A549 (cell line): ENCODE measurements at places on chromosomes 3 and 15.

GRCh38 chr3:29494305-29495036 is 213.6 kb downstream of the RBMS3 start:
- DNase-seq = no peak

DNA sequence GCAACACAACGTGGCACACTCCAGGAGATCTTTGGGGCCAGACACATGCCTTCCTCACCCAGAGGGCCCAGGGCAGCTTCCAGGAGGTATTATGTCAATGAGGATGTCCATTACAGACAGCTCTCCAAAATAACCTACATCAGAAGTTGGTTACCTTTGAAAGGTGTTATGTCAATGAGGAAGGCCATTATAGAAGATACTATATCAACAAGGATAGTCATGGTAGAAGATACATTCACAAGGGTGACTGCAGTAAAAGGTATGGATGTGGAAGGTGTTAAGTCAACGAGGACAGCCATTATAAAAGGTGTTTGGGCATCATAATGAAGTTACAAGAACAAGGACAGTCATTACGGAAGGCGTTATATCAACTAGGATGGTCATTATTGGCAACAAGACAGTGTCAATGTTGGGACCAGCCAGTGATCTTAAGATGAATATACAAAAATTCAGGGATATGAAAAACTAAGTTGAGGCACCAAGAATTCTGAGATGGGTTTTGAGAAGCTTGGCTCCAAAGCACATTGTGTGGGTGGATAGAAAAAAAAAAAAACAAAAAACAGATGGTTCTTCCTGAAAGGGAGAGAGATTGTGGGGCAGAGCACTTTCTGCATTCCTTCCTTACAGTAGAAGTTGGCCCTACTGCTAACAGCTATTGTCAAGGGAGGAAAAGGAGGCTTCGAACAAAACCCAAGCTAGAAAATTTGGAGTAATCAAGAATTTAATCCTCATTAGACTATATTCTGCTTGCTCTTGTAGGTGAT is 11.2 kb downstream of the CDCP1 start:
- no peak for DNase-seq

- DNase-seq = no peak
Measured at GRCh38 chr15:53880357-53880756, 97.9 kb upstream of the UNC13C start.

- no peak for DNase-seq
Measured at GRCh38 chr3:58369876-58370275, 37.2 kb downstream of the PXK start.

DNA sequence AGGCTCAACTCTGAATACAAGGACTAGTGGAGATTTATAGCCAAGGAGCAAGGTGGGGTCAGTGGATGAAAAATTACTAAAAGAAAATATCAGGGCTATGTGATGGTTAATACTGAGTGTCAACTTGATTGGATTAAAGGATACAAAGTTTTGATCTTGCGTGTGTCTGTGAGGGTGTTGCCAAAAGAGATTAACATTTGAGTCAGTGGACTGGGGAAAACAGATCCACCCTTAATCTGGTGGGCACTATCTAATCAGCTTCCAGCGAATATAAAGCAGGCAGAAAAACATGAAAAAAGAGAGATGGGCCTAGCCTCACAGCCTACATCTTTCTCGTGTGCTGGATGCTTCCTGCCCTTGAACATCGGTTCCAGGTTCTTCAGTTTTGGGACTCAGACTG is 14.4 kb upstream of the SENP7 start:
- DNase-seq = no peak

DNA sequence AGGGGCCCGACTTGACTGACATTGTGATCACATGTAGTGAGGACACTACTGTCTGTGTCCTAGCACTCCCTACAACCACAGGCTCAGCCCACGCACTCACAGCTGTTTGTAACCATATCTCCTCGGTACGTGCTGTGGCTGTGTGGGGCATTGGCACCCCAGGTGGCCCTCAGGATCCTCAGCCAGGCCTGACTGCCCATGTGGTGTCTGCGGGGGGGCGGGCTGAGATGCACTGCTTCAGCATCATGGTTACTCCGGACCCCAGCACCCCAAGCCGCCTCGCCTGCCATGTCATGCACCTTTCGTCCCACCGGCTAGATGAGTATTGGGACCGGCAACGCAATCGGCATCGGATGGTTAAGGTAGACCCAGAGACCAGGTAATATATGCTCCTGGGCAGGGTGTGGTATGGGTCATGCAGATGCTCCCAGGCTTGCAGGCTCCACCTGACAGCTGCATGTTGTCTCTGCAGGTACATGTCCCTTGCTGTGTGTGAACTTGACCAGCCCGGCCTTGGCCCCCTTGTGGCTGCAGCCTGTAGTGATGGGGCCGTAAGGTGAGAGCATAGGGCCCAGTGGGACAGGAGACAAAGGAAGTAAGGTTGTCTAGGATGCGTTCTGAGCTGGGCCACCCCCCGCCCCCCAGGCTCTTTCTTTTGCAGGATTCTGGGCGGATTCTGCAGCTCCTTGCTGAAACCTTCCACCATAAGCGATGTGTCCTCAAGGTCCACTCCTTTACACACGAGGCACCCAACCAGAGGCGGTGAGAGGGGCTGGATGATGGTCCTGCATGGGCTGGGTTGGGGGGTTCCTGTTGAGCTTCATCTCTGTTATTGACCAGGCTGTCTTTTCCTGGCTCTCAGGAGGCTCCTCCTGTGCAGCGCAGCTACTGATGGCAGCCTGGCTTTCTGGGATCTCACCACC is 4.4 kb downstream of the DALRD3 start:
- peak; percentile 43 for DNase-seq

DNA sequence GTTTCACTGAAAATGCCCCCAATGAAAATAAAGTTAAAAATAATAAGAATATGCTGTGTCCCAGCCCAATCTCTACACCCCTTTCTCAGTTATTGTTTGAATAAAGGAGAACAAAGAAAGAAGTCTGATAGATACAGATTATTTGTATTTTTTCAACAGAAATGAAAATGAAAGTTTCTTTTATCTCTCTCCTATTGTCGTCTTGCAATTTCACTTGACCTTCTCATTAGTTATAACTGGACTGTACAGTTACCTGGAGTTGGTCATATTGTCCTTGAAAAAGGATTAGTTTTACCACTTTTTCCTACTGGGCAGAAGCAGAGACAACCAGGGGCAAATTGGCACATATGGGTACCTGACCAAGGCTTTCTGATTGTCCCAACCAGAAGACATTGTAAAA is 440.0 kb downstream of the PDCD6IP start:
- no peak for DNase-seq

DNA sequence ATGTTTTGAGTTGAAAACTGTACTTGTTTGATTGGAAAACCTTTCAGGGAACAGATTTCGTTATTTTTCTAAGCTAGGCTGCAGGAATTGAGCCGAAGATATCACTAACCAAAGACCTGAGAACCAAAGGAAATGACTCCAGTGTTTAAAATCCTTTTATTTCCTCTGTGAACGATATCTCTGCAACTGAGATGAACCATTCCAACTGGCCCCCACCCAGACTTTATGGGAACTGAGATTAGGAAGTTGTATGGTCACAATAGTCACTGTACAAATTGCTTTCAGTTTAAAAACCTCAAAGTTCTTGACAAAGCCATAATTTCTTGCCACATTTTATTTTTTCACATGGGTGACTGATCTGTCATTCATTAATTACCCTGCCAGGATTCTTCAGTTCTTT is 232.4 kb downstream of the RBMS3 start:
- no peak for DNase-seq

DNA sequence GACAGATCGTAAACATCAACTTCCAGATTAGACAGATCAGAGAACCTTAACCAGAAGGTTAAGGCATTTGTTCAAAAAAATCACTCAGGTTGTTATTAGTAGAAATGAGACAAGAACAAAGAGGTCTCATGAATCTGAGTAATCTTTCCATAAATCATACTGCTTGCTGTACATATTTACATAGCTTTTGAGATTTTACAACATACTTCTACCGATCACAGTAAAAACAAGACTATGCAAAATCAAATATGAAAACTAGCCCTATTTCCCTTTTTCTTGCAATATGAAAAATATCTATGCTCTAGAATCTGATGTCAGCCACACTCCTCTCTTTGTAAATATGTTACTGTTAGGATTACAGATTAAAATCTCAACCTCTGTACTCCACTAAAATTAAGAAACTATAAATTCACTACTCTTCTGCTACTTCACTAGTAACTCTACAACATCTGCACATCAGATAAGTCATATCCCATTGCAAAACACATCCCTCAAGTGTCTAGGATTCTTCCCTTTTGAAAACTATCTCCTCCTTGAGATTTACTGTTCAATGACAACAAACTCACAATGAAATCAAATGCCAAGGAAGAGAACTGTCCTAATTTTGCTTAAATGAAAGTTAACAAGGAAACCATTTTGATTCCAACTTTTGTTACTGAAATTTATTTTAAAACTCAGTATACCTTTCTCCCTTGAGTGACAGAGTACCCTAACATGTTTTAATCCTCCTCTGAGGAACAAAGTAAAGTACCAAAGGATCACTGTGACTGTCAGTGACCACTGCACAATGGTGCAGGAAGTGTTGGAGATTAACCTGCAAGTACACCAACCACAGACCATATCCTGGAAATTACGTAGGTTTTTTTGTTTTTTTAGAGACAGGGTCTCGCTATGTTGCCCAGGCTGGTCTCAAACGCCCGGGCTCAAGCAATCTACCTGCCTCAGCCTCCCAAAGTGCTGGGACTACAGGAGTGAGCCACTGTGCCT is 12.8 kb downstream of the DCUN1D1 start:
- DNase-seq = no peak

GRCh38 chr3:174873832-174874657 is 14.9 kb downstream of the NAALADL2 start:
- DNase-seq = no peak

- no peak for DNase-seq
Measured at GRCh38 chr3:45612918-45613602, 18.5 kb downstream of the LIMD1 start.

GRCh38 chr3:155387571-155387970 is 94.1 kb upstream of the STRIT1 start:
- DNase-seq = no peak

DNA sequence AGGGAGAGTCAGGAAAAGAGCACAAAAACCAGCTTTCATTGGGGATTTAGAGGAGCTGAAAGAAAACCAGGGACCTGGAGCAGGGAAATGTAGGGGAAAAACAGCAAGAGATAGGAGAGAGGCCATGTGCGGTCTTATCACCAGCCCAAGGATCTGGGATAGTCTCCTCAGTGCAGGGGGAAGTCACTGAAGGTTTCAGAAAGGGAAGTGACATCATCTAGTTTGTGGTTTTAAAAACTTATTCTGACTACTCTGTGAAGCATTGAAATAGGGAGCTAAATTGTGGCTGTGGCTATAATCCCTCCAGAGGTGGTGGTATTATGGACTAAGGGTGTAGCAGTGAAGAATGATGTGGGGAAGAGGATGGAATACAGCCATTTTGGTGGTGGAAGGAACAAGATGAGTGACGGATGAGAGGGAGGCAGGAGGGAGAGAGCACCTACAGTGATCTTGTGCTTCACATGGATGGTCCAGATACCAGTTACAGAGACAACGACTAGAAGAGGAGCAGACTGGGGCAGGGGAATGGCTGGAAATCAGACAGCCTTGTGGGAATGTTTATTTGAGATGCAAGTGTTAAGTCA is 72.7 kb downstream of the HMG20A start:
- no peak for DNase-seq

GRCh38 chr3:73018790-73019441 is 22.3 kb downstream of the PPP4R2 start:
- DNase-seq = no peak

DNA sequence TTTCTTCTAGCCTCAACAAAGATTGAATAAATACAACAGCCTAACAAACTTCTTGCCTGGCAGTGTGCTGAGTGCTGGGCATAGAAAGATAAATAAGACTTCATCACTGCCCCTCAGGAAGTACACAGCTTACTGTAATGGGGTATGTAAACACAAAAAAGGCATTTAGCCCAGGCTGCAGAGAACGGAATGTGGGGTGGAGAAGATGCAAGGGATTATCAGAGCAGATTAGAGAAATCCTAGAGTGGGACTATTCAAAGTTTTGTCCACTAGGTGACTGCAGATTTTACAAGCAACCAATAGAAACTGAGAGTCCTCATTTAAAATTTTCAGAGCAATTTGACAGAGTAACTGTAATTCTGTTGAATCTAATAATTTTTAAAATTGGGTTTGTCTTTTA is 35.4 kb upstream of the TSC22D2 start:
- DNase-seq = peak; percentile 42

GRCh38 chr3:29705906-29706844 is 425.3 kb downstream of the RBMS3 start:
- DNase-seq = no peak

- DNase-seq = no peak
Measured at GRCh38 chr3:137259701-137260100, 301.9 kb downstream of the IL20RB start.

- DNase-seq = no peak
Measured at GRCh38 chr3:51338632-51339031, 46.5 kb upstream of the MANF start.

DNA sequence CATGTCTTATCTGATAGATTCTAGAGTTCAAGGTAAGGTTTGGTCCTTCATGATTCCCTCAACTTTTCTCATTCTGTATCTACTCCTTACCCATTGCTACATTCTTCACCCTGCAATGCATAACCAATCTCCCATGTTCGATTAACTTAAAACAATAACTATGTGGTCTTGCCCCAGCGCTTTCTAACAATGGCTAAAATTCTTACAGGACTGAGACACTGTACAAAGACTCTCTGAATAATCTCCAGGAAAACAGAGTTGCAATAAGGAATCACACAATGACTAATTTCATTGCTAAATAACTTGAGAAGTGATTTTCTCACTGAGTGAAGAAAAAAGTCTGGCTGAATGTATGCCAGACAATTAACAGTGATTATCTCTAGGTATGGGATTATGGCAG is 69.6 kb upstream of the FAM174B start:
- no peak for DNase-seq

DNA sequence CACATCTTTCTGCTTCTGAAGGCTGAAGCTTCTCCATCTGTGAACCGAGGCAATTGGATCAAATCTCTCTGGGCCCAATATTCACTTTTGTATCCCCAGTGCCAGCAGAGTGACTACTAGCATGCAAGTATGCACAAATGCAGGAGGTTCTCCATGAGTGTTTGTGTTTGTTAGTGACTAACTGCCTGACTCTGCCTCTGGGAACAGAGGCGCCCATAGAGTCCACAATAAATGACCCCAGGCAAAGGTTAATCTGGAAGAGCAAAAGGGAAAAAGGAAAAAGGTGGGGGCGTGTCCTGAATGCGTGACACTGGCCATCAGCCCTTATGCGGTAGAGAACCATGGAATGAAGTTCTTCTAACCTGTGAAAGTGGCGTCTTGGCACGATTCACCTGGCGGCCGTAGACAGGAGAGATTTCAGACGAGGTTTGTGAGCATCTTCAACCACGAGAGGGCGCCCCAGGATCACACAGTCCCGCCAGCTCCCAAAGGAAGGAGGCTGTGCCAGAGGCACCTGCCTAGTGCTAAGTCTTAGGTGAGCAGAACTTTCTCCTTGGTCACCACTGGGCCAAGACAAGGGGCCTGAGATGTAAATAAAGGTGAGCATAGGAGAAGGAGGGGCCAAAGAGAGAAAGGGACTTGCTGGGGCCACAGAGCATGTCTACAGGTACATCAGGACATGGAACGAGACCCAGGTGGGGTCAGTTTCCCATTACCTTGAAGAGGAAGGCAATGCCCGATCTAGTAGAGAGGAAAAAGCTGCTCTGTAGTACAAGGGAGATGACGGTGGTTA is 44.2 kb downstream of the RBPMS2 start:
- peak; percentile 77 for DNase-seq

- no peak for DNase-seq
Measured at GRCh38 chr3:188286087-188286513, 132.1 kb downstream of the LPP start.
